ENCODE measurements at places on chromosomes 12 and 14.

DNA sequence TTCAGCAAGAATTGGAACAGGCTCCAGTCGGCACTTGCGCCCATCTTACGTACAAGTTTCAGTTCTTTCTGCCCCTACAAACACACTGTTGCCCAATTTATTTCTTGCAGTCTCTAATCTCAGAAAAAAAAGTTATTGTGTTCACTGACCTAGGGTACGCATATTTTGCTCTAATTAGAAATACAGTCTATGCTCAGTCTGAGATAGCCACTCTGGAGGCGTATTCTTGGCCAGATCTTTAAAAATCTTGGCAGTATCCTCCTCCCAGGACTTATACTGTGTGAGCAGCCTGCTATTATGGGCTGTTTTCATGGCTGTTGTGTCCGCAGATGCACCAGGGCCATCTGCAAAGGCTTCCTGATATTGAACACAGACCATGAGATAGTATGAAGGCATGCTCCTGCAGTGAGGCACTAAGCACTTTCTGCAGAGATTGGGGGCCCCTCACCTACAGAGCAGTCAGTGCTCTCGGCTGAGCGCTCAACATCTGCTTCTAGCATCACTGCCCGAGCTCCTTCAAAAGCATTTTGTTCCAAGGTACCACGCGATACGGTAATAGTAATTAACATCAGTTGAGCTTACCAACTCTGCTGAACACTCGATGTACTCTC is 57.9 kb downstream of the PPM1H start:
- no peak for DNase-seq

DNA sequence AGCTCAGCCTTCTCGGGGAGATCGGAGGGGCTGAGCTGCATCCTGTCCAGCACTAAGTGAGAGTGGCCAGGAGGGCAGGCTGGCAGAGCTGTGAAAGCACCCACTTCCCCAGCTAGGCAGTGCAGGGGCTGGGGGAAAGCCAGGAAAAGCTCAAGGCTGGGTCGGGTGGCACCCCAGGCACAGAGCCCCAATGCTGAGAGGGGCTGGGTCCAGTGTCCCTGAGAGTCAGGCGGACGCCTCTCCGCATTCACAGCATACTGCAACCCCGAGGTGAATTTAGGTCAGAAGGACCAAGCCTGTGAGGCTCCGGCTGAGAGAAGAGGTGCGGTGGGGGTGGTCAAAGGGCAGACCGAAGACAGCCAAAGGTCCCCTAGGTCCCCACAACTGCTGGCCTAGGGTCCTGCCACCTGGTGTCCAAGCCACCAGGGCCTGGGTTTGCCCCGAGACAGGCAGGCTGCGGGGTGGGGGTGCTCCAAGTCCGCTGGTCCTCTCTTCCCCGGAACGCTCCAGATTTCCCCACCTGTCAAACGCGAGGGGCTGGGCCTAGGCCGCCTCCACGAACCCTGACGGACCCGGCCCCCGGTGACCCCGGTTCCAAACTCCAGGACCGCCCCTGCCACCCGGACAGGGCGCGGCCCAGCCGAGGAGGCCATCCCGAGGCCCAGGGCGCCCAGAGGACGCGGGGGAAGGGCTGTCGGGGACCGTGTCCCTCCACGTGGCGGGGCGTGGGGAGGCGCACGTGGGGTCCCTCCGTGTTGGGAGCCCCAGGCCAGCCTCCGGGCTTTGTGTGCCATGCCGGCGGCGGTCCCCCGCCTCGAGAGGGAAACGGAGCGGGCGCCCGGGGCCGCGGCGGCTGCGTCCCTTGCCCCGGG is 527 bp downstream of the CAMKK2 start:
- no peak for DNase-seq

GRCh38 chr14:31596342-31597095 is 35.3 kb downstream of the NUBPL start:
- DNase-seq = no peak

DNA sequence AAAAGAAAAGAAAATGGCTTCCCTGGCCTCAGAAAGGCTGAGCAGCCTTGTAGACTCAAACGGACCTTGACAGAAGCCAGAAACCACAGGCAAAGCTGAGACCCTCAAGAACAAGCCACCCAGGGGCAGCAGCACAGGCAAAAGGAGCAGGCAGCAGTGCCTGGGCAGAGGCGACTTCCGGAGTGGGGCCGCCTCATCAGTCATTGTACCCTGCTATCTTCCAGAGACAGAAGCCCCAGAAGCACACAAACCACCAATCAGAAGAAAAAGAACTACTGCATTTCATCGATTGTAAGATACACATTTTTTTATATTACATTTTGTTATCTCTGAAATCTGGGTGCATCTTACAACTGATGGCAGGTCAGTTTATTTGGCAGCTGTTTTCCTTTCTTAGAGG is 58.2 kb upstream of the ZFP36L1 start:
- no peak for DNase-seq

DNA sequence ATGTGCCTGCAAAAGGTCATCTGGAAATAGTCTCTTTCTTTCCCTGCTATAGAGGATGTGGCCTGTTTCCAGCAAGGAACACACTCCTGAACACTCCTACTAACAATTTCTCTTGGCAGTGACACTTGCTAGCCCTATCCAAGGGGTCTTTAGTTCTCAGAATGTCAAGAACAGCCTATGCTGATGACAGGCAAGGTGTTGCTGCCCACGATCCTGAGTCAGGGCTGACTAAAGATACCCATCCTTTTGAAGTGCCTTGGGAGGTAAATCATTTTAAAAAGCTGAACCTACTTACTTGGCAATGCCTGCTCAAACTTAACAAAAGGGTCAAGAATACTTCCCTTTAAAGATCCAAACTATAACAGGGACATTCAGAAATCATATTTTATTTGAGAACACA is 1146.4 kb downstream of the VRK1 start:
- DNase-seq = no peak

GRCh38 chr12:118034429-118035189 is 18.1 kb downstream of the RFC5 start:
- no peak for DNase-seq

DNA sequence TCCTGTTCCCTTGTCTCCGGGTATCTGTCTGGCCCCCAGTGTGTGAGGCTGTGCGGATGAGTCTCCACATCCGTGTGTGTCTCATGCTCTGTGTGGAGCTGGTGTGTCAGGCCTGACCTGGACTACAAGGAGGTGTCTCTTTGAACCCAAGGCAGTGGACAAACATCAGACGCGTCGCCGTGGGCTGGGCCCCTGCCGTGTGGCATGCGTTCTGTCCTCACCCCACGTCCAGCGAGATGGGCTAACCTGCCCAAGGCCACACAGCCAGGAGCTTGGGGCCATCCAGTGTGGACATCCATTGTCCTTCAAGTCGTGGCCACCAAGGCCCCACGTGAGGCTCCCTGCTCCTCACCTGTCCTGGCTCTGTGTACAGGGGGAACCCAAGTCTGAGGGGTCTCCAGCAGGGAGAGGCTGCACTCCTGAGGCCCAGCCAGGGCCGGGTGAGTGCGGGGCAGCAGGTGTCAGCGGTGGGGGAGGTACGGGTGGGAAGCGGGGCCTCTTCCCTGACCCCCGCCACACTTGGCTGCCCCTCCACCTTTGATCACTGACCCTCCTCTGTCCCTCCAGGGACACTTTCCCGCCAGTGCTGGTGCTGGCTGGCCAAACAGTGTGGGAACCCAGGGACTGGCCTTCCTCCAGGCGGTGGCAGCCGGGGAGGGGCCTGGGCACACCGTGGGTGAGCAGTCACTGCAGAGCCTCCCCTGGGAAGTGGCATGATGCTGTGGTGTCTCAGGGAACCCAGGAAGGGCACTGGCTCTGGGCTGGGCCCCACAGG is 48.5 kb downstream of the CYP46A1 start:
- no peak for DNase-seq

DNA sequence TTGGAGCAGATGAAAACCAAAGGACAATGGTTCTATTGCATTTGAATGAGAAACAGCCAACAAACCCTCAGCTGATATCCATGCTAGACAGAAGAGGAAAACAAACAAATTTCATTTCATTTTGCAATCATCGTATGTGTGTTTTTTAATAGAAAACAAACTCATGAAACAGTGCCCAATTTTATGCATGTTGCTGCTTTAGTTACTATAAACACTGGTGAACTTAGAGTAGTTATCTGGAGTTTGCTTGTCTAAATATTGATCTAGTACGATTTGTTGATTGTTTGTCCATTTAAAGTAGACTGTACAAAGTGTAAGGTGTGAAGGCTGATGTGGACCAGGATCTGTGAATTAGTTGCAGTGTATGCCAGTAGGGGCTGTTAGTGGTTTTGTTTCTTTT is 166.6 kb downstream of the KITLG start:
- no peak for DNase-seq

DNA sequence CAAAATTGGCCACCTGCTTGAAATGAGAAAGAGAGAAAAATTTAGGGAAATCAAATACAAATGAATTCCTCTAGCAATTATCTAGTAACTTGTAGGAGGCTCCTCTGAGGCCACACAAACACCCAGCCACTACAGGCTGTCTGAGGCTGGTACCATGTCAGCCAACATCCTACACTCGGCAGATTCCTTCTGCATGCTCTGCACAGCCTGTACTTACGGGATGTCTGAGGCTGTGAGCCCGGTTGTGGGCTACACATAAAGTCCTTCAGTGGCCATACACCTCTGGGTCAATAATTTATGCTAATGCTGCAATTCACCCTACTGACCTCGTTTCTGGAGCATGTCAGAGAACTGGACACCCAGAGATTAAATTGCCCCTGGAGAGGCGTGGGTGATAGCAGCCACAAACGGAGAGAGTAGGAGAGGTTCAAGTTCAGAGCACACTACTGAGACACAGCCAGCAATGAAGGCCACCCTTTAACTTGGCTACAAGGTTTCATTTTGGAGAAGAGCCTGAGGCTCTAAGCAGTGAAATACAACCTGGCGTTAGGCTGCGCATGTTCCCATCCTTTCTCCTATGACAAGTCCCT is 28.9 kb downstream of the WSCD2 start:
- no peak for DNase-seq

- DNase-seq = no peak
Observed at GRCh38 chr12:57343703-57344378, 87.0 kb downstream of the R3HDM2 start.

- DNase-seq = no peak
Observed at GRCh38 chr12:103571286-103571685, 15.8 kb upstream of the STAB2 start.

DNA sequence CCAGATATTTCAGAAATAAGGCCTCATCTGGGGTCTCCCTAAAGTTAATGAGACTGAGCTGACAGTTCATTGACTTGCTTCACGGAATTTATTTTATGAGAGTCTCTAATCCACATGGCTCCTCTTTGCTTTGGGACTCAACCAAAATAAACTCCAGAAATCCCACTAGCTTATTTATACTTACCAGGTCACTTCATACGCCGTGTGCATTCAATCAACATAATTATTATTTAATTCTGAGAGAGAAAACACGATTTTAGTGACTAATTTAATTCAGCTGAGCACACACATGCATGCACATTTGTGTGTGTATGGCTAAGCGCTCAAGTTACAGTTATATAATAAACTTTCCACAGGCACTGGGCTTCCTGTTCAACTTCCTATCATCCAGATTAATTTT is 333.4 kb upstream of the CCDC196 start:
- no peak for DNase-seq

DNA sequence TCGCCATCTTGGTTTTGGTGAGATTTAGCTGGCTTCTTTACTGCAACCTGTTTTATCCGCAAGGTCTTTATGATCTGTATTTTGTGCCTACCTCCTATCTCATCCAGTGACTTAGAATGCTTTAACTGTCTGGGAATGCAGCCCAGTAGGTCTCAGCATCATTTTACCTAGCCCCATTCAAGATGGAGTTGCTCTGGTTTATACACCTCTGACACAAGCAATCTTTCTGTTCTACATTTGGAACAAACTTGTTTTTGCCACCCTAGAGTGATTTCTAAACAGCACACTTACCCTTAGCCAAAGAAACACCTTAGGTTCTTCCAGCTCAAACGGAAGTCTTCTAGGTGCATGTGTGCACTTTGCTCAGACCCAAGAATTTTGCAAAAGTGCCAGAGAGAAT is 122.3 kb downstream of the CCDC60 start:
- no peak for DNase-seq

- DNase-seq = no peak
Observed at GRCh38 chr14:67643713-67644112, 24.0 kb downstream of the ARG2 start.

DNA sequence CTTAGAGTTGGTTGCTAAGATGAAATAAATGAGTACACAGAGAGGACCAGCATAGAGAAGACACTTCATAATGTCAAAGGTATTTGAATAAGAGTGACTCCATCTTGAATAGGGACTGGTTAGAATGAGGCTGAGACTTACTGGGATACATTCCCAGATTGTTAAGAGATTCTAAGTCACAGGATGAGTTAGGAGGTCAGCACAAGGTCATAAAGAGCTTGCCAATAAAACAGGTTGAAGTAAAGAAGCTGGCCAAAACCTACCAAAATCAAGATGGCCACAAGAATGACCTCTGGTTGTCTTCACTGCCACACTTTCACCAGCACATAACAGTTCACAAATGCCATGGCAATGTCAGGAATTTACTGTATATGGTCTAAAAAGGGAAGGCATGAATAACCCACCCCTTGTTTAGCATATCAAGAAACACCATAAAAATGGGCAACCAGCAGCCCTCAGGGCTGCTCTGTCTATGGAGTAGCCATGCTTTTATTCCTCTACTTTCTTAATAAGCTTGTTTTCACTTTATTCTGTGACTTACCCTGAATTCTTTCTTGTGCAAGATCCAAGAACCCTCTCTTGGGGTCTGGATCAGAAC is 8.3 kb upstream of the SERPINA1 start:
- DNase-seq = no peak

DNA sequence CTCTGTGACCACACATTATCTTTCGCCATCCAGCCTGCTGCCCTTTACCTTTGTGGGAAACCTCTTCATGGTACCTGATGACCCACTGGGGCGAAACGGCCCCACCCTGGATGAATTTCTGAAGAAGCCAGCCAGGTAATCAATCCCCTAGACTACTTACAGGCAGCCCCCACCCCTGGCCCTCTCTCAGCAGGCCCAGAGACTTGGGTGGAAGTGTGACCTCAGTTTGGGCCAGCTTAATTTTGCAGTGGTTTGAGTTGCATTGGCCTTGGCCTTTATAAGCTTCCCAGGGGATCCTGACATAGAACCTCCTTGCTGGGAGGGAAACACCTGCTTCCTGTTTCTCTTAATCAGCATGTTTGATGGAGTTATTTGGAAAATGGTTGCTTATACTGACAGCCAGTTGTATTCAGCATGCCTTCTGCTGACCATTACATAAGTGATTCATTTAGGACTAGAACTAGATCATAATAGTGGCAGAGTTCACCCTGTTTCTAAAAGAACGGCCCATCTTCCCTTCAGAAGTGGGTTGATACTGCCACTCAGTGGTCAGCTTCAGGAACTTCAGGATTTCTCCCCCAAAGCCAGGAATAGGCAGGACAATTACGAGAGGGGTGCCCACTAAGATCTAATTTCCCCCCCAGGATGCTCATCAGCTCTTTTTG is 6.1 kb downstream of the SDR39U1 start:
- no peak for DNase-seq

DNA sequence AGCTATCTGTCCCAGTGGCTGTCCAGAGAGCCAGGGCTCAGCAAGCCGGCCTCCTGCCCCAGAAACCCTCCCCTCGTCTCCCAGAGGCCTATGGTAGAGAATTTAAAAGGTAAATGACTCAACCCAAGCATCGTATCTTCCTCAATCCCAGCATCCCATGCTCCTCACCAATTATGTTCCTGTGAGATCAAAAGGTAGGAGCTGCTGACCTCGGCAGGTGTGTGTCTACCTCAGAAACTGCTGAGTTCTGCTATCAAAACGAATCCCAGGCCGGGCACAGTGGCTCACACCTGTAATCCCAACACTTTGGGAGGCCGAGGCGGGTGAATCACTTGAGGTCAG is 49.3 kb downstream of the FOXN3 start:
- DNase-seq = no peak
